ENCODE measurements at places on chromosomes 4 and X.

DNA sequence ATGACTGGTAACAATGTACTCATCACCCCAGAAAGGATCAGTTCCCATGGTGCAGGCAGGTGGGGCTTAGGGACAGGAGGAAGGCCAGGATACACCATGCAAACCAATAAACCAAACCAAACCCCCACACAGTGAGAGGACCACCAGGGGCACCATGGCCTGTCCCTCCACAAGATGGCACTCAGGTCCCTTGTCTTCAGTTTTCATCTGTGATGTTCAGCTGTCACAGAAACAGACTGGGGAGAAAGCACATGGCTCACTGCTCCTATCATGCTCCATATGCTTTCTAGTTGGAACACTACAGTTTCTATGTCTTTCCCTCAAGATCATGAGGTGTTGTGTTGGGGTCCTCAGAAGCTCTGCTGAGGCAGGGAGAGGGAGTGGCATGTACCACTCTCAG is 10.1 kb downstream of the HS3ST1 start:
- no peak for DNase-seq

DNA sequence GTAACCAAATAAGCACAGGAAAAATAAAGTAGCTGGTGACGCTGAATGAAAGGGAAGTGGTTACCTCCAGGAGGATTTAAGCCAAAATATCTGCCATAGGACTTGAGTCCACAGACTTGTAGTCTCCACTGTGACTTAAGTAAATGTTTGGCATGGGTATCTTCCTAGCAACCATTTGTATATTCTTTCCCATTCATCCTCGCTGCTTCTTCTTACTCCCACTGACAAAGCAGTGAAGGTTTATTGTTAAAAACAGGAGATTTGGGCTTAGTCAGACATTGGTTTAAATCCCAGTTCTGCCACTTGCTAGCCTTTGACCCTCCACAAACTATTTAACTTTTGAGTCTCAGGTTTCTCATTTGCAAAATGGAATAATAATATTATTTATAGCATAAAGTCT is 22.3 kb downstream of the COL4A6 start:
- no peak for DNase-seq

GRCh38 chr4:60657041-60657440 is 543.1 kb upstream of the ADGRL3 start:
- no peak for DNase-seq

DNA sequence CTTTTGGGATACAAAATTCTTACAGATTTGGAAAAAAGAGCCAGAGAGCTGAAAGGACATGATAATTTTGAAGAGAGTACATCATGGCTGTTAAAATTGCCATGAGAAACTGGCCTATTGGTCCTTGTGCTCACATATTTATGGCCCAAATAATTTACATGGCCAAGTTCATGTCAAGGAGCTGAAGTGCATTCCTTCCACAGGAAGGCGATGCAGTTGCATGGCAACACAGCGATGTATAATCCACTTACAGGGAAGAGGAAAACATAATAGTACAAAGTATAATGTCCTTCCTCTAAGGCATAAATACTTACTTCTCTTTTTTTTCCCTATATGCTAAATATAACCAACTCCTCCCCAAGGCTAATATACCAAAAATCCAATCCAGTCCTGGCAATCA is 914.5 kb upstream of the AGA start:
- DNase-seq, result no peak

DNA sequence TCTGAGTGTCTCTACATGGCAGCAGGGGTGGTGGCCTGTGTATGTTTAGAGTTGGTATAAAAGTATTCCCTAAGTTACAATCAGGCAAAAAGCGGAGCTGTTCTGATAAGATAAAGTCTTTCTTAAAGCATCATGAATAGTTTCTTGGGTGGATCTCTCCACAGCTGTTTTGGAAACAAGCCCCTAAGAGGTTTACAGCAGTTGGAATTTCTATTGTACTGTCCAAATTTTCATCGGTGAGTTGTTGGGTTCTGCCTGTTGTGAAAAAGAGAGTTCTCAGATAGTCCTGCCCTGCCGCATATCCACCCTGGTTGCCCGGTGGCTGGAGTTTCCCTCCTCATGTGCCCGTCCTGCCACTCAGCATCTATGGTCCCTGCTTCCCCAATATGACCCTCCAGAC is 50.1 kb downstream of the C4orf51 start:
- no peak for DNase-seq

DNA sequence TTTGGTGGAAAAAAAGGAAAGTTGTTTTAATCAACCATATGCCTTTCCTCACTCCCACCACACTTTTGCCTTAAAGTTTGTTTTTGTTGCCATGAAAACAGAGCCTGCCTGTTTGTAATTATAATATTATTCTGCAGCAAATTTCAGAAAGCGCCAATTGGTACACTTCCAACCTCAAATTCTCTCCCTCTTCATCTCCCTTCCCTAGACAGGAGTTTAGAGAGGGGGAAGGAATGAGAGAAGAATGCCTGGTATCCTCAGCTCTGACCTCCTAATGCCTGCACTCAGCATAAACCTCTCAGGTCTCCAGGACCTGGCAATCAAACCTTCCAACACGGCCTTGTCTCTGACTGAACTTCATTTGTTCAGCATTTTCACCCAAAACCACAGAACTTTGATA is 138.4 kb upstream of the HCCS start:
- no peak for DNase-seq

DNA sequence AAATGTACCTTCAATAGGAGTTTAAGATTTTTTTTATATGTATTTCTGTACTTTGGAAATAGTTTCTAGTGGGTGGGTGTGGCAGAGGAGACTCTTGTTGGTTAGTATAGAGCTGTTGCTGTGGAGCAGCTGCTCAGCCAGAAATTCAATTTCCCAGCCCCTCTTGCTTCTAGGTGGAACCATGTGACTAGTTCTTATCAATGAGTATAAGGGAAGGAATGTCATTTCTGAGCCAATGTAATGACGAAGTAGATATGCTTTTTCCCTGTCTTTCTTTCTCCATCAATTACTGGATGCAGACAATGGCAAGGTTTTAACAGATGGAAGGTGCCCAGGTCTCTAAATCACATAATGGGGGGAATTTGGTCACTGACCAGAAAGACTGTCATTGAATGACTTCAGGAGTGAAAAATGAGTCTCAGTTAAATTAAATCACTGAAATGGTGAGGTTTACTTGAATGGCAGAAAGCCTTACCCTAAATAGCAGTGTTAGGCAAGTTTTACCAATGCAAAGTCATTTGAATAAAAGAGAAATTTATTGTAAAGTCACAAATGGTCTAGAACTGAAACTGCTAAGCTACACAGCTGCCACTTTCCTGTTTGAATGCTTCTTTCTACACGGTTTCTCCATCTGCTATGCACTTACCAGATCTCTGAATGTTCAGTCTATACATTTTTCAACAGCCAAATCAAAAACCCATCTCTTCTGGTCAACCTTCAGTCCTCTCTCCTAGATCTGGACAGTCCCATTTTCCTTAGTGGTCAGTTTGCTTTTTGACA is 795.4 kb upstream of the MAGEB2 start:
- no peak for DNase-seq

GRCh38 chrX:7390441-7390840 is 242.5 kb upstream of the PUDP start:
- no peak for DNase-seq

GRCh38 chrX:18620349-18620748 is 51.6 kb downstream of the RS1 start:
- no peak for DNase-seq

DNA sequence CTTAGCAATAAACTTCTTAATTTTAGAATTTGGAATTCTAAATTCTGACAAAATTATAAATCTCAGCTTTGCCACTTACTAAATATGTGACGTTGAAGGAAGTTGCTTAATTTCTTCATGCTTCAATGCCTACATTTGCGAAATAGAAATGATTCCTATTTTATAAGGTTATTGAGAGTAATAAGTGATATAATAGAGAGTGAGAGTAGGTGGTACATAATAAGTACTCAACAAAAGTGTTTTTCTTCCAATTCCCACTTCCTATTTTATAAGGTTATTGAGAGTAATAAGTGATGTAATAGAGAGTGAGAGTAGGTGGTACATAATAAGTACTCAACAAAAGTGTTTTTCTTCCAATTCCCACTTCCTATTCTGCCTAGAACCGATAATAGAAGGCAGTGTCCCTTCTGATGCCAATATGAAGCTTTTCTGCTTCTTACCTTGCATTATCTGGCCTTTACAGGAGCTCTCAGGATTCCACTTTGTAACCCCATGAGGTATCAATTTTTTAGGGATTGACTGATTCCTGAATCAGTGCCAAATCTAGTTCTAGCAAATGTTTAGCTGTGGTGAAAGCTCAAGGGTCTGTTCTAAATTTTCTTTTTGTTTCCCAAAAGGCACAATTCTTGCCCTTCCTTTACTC is 31.4 kb downstream of the VSIG4 start:
- peak; percentile 69 for DNase-seq

GRCh38 chr4:123218981-123219380 is 177.6 kb upstream of the SPRY1 start:
- DNase-seq, result no peak

GRCh38 chrX:37509349-37509748 is 62.1 kb upstream of the LANCL3 start:
- no peak for DNase-seq

DNA sequence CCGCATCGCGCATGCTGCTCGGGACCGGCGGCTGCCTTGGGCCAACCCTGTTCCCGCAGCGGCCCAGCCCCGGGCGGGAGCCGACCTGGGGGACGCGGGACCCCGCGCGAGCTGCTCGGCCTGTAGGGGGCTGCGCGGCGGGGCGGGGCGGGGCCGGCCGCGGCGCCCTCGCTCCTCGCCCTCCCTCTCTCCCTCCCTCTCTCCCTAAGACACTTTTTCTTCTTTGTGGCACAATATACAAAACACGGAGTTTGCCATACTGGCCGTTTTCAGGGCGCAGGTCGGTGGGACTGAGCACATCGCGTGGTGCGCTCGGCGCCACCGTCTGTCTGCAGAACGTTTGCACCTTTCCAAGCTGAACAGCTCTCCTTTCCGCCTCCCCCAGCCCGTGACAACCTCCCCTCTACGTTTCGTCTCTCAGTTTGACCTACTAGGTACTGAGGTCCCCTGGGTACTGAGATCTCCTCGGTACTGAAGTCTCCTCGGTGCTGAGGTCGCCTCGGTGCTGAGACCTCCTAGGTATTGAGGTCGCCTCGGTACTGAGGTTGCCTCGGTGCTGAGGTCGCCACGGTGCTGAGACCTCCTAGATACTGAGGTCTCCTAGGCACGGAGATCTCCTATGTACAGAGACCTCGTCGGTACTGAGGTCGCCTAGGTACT is 261.1 kb upstream of the PLCXD1 start:
- no peak for DNase-seq

DNA sequence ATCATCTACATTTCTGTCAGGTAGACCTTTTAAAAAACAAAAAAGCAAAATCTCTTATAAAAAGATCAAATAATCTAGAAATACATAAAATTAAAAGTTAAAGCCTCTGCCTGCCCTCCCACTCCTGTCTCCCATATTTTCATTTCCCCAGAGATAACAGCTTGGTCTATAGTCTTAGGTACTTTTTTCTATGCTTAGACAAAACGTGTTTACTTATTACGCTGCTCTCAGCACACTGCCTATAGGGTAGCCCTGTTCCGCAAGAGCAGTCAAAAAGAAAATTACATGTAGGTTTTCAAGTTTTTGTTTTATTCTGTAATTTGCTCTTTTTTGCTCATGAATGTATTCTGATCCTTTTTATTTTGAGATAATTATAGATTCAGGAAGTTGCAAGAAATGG is 73.3 kb downstream of the TAF1 start:
- no peak for DNase-seq

GRCh38 chr4:26081795-26082498 is 167.9 kb downstream of the SMIM20 start:
- peak; percentile 64 for DNase-seq

DNA sequence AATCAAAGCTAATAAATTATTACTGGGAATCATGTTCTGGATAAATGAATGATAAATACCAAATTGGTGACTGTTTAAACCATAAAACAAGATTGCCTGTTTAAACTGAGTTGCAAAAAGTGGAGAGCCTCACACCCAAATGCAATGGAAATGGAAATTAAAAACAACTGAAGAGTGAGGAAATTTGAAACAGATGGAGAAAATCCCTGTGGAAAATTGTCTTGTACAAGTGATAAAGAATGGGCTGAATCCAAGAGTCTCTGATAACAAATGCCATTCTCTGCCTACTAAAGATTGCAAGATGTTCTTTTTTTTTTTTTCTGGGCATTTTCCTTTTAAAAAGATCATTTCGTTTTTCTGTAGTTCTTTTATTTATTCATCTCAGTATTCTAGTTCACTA is 426.3 kb downstream of the NLGN4X start:
- DNase-seq, result no peak

GRCh38 chr4:38675146-38676121 is 11.4 kb downstream of the KLF3 start:
- peak; percentile 80 for DNase-seq

DNA sequence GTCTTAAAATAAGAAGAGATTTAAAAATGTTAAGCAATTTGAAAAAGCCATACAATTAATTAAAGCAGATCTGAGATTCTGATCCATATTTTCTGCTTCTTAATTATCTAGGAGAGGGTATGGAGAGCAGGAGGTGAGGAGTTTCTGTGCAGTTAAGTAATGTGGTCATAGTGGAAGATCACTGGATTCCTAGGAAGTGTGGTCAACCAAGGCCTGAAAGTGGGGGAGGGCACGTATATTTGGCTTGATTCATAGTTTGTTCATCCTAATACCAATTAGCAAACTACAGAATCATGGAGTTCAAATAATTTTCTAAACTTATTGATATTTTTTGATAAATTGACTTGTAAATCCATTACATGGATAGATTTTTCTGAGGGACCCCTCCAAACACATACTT is 768.3 kb downstream of the RAPGEF2 start:
- no peak for DNase-seq

DNA sequence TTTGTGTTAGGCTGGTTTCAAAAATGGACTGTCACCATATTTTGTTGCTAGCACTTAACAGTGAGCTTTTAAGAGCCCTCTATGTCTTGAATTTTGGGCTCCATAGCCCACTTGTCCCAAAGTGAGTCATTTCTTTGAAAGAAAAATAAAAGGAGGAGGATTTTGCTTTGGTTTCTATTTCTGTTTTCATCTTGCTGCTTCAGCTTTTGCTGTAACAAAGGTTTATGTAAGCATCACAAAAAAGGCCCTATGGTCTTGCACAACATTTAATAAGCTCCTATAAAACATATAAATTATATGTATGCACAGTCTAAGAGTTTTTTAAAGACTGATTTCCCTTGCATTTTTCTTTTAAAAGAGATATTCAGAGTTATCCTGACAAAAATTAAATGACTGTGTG is 105.2 kb downstream of the PHOX2B start:
- no peak for DNase-seq

- DNase-seq, result no peak
These were observed 119.4 kb upstream of the C1GALT1C1 start for GRCh38 chrX:120749141-120749846.

- no peak for DNase-seq
These were observed 966.2 kb downstream of the RPA4 start for GRCh38 chrX:97849951-97850350.

GRCh38 chr4:48334900-48335384 is 6.4 kb upstream of the SLAIN2 start:
- no peak for DNase-seq

- DNase-seq, result no peak
These were observed 214.5 kb downstream of the KIT start for GRCh38 chr4:54872261-54872660.
